ENCODE measurements at places on chromosomes 4 and X.

DNA sequence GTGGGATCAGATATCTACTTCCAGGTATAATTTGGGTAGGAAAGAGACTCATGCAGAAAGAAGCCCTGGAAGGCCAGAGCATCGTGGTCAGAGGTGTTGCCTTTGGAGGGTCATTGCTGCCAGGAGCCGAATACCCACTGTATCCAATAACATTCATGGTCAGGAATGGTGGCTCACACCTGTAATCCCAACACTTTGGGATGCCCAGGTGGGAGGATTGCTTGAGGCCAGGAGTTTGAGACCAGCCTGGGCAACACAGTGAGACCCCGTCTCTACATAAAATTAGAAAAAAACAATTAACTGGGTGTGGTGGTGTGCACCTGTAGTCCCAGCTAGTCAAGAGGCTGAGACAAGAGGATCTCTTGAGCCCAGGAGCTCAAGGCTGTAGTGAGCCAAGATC lies 10.9 kb upstream of the F11 start:
- DNase-seq: no peak

GRCh38 chr4:143712155-143712550 lies 11.7 kb upstream of the FREM3 start:
- no peak for DNase-seq

DNA sequence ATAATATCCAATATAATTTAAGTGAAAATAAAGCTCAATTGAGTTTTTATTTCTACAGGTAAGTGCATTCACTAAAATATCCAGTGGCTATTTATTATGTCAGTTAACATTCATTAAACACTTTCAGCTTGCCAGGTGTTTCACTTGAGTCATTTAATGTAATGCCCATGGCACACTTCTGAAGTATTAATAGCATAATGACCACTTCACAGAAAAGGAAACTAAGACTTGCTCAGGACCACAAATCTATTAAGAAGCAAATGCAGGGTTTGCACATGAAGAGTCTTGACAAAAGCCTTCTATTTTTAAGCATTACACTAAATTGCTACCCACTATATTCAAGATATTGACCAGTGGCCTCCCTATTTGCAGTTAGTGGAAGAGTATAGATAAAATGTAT lies 612.7 kb downstream of the KCTD8 start:
- no peak for DNase-seq

GRCh38 chr4:38914854-38915253 lies 47.2 kb downstream of the FAM114A1 start:
- no peak for DNase-seq

GRCh38 chr4:17336524-17336961 lies 175.3 kb downstream of the QDPR start:
- DNase-seq: no peak

GRCh38 chr4:11483046-11483445 lies 54.4 kb upstream of the HS3ST1 start:
- DNase-seq: no peak

DNA sequence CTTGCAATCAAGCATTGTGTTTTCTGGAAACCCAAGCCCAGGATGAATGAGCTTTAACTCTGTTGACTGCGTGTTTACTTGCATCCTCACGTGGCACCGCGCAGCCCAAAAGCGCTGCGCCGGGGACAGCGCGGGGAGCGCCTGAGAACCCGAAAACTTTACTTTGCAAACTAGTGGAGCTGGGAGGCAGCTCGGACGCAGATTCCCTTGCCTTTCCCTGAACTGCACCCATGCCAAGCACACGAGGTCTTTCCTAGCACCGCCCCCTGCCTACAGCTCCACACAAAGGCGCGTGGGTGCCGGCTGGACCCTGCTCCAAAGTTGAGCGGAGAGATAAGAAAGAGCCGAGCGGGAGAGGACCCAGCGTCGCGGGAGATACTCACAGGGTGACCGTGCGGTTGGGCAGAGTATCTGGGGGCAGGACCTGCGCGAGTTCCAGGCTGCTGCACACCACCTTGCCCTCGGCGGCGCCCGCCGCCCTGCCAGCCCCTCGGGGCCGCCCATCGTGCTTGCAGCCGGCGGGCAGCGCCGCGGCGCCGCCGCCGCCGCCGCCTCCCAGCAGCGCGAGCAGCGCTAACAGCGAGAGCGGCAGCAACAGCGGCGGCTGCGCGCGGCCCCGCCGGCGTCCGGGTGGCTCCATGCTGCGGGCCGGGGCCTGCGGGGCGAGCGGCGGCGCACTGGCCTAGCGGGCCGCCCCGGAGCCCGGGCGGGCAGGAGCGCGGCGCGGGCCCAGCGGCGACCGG lies 550 bp downstream of the ADGRA3 start:
- DNase-seq: peak; percentile 69

DNA sequence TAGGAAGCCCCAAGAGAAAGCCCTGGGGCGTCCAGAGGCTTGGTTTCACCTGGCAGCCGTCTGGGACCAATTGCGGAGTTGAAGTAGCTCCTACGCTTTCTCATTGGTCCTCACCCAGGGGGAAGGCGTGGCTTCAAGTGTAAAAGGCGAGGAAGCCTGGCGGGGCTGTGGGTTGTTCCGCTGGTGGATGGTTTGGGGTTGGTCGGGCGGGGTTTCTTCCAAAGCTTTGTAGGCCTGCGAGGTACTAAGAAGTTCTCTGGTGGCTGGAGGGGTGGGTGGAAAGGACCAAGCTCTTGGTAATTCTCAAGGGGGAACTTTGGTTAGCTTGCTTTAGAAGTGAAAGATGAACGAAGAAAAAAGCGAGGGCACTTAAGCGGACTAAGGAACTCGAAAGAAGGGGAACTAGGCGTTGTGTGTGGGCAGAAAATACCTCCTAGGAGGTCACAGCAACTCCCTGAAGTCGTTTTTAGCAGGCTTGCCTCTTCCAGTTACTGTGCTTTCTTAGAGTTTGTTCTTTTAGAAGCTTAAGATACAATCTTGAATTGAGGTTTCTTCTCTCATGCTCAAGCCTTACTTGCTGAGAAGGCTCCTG lies 36.6 kb downstream of the CCNG2 start:
- DNase-seq: no peak

DNA sequence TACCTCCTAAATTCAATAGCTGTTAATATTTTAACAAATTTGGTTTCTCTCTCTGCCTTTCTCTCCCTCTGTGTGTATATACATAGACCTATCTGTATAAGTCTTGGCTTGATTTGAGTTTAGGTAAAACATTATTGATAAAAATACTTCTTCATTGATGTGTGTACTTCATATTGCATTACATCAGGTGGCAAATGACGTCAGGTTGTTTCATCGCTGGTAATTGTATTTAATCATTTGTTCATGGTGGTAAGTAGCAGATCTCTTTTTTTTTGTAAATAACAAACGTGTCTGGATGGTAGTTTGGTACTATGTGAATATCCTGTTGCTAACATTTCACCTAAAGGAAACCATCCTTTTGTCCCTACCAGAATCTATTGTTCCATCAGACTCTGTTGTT lies 55.1 kb downstream of the GALNT7 start:
- no peak for DNase-seq

GRCh38 chr4:184896868-184897715 lies 71.3 kb upstream of the ACSL1 start:
- no peak for DNase-seq
